ENCODE measurements at places on chromosomes 1 and 21. TPM values are rescaled to one million over a fixed set of nuclear protein-coding genes. Genes with fewer than 3 reads are reported as not detected.

Gene GPR37L1
- total RNA-seq: not detected

Gene MIXL1
- not detected for total RNA-seq

Gene RSBN1
- 25.6 TPM for total RNA-seq

Gene VCAM1
- total RNA-seq: 0.83 TPM

Gene RIPK4
- 0.65 TPM for total RNA-seq

Gene CAMK2N1
- 0.86 TPM for total RNA-seq

Gene KIAA0040
- 20.8 TPM for total RNA-seq

Gene NTMT2
- total RNA-seq: not detected

- no peak for DNase-seq
- no peak overlapping the region for H3K27ac ChIP-seq
- H3K4me3 ChIP-seq: no peak overlapping the region
- no peaks in the 10 kb centered on the region for H3K36me3 ChIP-seq
These were observed 90.8 kb downstream of the PLXNA2 start for GRCh38 chr1:208153386-208153785.

DNA sequence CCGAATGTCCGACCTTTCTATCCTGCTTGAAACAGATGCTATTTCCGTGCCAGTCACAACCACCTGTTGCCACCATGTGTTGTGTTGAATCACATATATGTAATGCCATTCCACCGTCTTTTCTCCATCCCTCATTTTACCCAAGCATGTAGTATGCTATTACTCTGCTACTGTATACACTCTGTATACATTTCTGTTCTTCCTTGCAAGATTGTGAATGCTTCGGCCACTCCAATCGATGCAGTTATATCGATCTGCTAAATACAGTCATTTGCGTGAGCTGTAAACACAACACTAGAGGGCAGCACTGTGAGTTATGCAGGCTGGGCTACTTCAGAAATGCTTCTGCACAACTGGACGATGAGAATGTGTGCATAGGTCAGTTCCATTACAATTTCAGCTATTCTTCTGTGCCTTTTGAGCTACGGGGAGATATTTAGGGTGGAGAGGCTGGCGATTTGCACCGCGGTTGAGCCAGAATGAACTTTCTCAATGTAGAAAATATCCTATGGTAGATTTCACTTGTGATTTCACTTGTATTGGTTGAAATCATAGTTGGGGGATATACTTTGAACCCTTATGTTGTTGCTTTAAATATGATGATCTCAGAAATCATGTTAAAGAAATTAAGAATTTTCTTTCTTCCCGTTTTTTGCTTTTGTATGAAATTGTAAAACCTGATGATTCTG, 289.8 kb downstream of the NTNG1 start:
- H3K36me3 ChIP-seq: no peaks in the 10 kb centered on the region
- no peaks in the 10 kb centered on the region for H3K4me1 ChIP-seq
- H3K27me3 ChIP-seq: peaks cover 1% of the 10 kb centered on the region
- H3K4me3 ChIP-seq: no peak overlapping the region
- no peak overlapping the region for H3K27ac ChIP-seq

GRCh38 chr1:88530246-88530645, 153.8 kb upstream of the PKN2 start:
- no peaks in the 10 kb centered on the region for H3K4me1 ChIP-seq
- H3K27me3 ChIP-seq: peaks cover 4% of the 10 kb centered on the region
- H3K4me3 ChIP-seq: no peak overlapping the region
- no peak for DNase-seq
- no peak overlapping the region for H3K27ac ChIP-seq

DNA sequence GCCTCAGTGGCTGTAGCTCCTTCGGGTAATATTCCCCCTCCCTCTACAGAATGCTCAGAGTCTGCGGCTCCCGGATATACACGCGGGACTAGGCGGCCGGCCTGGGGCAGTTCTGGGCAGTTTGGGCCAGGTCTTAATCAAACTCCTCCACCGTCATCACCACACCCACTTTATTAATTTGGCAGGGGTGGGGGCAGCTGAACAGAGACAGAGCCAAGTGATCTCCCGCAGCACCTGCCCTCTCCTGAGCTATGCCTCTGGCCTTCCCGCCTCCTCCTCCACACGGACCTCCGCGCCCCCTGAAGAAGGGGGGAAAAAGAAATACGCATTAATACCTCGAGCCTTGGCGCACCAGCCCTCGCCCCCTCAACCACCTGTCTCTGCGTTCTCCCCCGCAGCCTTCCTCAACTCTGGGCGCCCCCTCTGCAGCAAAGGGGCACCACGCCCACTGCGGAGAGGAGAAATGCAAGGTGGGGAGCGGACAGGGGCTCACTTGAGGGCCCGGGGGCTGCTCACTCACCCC, 42.6 kb downstream of the CD34 start:
- H3K4me1 ChIP-seq: peaks cover 83% of the 10 kb centered on the region
- DNase-seq: peak; percentile 64
- H3K27me3 ChIP-seq: no peaks in the 10 kb centered on the region
- peak overlapping the region; percentile 79 for H3K27ac ChIP-seq
- peaks cover 36% of the 10 kb centered on the region for H3K36me3 ChIP-seq

- no peaks in the 10 kb centered on the region for H3K4me1 ChIP-seq
- H3K4me3 ChIP-seq: no peak overlapping the region
- H3K27ac ChIP-seq: no peak overlapping the region
- H3K36me3 ChIP-seq: no peaks in the 10 kb centered on the region
- DNase-seq: no peak
These were observed 30.6 kb downstream of the PRKAA2 start for GRCh38 chr1:56675763-56676162.

GRCh38 chr1:221164029-221164428, 284.8 kb downstream of the HLX start:
- no peak overlapping the region for H3K4me3 ChIP-seq
- no peaks in the 10 kb centered on the region for H3K36me3 ChIP-seq
- H3K27me3 ChIP-seq: peaks cover 2% of the 10 kb centered on the region
- H3K27ac ChIP-seq: no peak overlapping the region
- DNase-seq: no peak
- no peaks in the 10 kb centered on the region for H3K4me1 ChIP-seq

GRCh38 chr21:33731447-33731846, 89.1 kb downstream of the ITSN1 start:
- no peaks in the 10 kb centered on the region for H3K27me3 ChIP-seq
- no peak overlapping the region for H3K4me3 ChIP-seq
- H3K4me1 ChIP-seq: no peaks in the 10 kb centered on the region
- DNase-seq: no peak
- H3K36me3 ChIP-seq: no peaks in the 10 kb centered on the region

DNA sequence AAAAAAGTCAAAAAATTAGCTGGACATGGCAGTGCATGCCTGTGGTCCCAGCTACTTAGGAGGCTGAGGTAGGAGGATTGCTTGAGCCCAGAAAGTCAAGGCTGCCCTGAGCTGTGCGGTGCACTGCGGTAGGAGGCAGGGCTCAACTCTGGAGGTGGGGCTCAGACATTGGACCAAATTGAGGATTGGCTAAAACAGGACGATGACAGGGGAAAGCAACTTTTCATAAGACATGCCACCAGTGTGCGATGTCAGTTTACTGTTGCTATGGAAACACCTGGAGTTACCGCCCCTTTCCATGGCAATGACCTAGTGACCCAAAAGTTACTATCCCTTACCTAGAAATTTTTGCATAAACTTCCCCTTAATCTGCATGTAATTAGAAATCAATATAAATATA, 85.3 kb downstream of the DISP3 start:
- no peaks in the 10 kb centered on the region for H3K36me3 ChIP-seq
- no peak for DNase-seq
- H3K4me1 ChIP-seq: no peaks in the 10 kb centered on the region
- H3K4me3 ChIP-seq: no peak overlapping the region
- H3K27me3 ChIP-seq: peaks cover 16% of the 10 kb centered on the region

- DNase-seq: no peak
- H3K36me3 ChIP-seq: no peaks in the 10 kb centered on the region
- no peaks in the 10 kb centered on the region for H3K27me3 ChIP-seq
These were observed 735.4 kb downstream of the LTN1 start for GRCh38 chr21:28257276-28257675.

DNA sequence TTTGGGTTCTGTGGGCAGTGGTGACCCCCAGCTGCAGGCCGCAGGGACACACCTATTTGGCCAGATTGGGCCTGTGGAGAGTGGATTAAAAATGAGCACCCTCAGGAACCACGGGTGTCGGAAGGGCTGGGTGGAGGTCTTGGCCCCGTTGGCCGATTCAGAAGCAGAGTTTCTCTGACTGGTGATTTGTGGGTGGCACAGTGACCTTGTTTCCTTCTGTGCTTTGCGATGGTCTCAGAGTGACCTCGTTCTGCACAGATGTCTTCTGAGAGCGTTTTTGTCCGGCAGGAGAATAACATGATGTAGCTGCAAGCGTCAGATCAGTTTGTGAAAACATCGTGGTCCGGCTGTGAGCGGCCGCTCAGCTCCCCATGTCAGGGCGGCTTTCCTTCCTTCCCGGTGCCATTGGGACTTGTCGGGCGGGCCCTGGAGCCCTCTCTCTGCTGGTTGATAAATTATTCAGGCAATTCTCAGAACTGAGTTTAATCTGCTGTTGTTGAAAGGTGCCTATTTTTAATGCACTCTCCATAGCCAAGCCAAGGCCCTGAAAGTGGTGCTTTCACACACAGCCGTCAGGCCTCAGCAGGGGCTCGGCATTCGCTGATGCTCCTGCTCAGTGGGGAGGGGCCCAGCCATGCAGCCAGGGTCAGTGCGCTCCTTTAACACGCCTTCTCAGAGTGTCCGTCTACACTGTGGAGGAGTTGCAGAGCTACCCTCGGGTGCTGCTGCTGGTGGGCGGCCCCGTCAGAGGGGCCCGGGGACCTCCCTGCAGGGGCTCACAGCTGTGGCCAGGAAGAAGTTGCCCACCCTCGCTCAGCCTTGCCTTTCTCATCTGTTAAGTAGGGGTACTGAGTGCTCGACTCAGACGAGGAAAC, 26.8 kb downstream of the TRPM2 start:
- no peak for DNase-seq
- no peaks in the 10 kb centered on the region for H3K27me3 ChIP-seq
- no peak overlapping the region for H3K4me3 ChIP-seq
- peaks cover 18% of the 10 kb centered on the region for H3K36me3 ChIP-seq
- peaks cover 9% of the 10 kb centered on the region for H3K4me1 ChIP-seq
